ENCODE measurements at places on chromosomes 12 and 14.

DNA sequence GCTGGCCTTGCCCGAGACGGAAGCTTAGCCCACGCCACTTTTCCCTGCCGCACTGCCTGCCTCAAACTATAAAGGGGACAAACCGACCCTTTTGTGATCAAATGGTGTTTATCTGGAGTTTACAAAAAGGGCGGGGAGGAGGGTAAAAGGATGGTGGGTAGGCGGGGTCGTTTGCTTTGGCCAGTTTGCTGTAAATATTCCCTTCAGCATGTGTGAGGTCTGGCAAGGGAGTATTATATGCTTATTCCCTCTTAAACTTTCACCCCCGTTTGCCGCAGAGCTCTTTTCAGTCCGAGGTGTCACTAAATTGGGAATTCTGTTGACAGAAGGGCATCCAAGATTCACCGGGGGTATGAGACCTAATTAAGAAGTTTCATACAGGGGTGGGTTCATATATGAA lies 3.8 kb upstream of the TBX3 start:
- no peak for DNase-seq

DNA sequence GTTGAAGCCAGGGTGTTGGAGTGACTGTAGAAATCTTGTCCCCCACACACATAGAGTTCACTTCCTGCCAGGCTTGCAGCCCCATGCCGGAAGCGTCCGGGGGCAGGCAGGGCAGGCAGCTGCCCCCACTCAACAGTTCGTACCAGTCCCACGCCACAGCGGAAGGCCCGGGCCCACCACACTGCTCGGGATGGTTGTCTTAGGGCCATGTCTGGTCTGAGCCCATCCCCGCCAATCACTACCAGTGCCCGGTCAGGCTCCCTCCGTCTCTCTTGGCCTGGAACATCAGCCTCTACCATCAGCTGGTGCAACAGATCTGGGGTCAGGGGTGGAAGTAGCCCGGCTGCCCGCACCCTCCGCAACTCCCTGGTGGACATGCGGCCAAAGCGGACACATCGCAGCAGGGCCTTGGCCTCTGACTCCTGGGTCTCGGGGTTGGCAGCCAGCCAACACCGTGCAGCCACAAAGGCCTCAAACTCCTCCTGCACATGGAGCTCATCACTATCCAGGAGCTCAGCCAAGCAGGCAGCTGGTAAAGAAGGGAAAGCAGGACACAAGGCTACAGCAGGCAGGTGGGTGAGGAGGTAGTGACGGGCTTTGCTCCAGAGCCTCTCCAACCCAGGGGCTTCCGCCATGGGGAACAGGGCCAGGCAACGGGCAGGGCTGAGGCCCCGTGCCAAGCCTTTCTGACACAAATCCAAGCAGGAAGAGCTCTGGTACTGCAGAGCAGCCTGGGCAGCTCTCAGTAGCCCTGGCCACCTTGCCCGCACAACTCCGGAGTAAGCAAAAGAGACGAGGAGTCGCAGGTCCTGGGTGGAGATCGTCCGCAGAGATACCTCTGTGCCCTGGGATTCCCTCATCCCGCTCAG lies 5.9 kb downstream of the KLHL33 start:
- no peak for DNase-seq

- DNase-seq = no peak
Measured at GRCh38 chr12:117000316-117000715, 89.6 kb downstream of the FBXW8 start.

DNA sequence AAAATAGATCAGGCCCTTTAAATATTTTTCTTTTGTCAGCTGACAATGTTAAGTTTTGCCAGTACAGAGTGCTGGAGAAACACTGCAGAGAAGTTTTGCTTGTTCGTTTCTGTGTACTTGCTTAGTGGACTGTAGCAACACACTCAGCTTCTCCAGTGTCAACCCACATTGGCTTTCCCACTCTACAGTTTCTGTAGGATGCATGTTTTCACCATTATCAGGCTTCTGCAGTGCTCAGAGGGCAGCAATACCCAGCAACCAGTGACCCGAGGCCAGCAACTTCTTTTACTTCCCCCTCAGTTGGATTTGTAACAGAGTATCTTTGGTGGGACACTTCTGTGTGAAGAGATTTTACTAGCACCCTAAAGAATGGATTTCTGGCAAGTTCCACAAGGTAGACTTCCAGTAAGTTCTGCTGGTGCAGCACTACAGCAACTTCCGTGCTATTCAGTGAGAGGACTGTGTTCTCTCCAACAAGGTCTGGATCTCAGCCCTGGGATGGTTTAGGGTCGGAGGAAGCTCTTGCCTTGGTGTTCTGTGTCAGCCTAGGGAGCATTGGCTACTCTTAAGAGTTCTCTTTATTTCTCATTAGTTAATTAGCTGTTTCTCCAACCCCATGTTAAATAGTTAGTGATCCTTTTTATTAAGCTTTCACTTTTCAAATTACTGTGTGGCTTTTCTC lies 70.4 kb downstream of the FUT8 start:
- DNase-seq = no peak

DNA sequence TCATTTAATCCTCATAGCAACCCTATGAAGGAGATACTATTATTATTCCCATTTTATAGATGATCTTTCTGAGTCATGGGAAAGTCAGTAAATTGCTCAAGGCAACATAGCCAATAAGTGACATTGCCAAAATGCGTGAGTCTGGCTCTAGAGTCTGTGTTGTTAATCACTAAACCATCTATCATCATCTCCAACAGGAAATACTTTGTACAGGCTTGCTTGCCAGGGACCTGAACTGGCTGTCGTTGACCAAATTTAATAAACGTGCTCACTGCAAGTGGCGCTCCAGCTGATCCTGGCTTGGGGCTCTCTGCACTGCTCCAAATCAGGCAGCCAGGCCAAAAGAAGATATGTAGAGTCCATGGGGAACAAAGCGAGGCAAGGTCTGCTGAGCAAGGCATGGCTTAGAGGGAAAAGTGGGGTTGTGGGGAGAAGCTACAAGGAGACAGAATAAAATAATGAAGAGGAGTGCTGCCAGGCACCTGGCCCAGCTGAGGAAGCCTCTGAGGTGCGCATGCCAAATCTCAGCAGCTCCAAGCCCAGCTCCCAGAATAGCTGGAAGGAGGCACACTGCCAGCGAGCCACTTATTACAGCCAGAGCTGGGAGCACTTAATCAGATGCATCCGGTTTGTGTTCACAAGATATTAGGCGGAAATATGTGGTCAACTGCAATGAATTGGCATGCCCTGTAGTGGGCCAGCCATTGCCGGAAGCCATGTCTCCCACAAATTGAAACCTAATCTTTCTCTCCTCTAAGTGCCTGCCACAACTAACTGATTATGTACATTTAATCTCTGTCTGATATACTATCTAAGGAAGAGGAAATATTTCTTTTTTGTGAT lies 43.3 kb upstream of the PTPRO start:
- DNase-seq = peak; percentile 81

DNA sequence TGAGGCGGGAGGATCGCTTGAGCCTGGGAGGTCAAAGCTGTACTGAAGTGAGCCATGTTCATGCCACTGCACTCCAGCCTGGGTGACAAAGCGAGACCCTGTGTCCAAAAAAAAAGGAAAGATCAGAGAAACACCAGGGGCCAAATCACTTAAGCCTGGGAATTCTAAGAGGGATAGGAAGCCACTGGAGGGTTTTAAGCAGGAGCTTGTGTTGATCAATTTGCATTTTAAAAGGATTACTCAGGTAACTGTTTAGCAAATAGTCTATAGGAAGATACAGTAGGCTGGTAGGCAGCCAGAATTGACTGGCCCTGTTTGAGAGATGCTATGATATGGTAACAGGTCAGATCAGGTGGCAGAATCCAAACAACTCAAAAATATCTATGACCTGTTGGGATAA lies 162.7 kb downstream of the SPTSSA start:
- no peak for DNase-seq

GRCh38 chr14:49908433-49908782 lies 15.5 kb downstream of the ARF6 start:
- DNase-seq = no peak

GRCh38 chr14:68633131-68633991 lies 159.5 kb downstream of the ZFP36L1 start:
- peak; percentile 88 for DNase-seq

DNA sequence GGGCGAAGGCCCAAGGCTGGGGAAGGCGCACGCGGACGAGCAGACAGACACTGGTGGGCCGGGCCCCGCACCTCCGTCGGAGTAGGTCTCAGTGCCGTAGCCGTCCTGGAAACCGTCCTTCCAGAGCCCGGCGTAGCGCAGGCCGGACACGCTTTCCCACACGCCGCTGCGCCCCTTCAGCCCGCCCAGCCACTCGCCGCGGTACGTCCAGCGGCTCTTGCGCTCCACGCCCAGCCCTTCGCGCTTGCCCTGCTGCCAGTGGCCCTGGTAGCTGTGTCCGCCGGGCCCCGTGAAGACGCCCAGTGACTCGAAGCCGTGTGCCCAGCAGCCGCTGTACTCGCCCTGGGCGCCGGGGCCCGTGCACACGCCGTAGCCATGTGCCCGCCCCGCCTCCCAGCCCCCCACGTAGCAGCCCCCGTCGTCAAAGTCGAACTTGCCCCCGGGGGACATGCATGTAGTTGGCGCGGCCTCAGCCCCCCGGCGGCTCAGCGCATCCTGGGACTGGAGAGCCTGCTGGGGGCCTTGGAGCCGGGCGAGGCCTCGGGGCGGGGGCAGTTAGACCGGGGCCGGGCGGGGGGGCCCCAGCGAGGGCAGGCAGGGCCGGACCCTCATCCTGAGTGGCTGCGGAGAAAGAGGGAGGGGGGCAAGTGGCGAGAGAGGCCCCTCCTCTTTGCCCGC lies 1.4 kb downstream of the JPH4 start:
- DNase-seq = no peak

- peak; percentile 14 for DNase-seq
Measured at GRCh38 chr12:7114851-7115250, 5.8 kb upstream of the C1RL start.

DNA sequence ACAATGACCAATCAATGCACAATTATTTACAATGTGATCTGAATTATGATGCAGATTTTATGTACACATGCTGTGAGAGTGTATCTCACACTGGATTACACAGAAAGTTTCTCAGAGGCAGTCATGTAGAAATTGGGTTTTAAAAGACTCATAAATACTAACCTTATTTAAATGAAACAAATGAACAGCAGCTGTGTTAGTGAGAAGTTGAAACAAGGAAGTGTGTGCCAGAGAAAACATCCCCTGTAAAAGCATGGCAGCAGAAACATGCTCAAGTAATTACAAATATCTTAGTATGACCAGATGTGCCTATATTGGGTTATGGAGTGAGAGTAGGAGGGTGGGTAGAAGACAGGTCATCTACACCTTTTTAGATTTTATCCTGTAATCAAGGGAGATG lies 723.7 kb downstream of the C12orf50 start:
- no peak for DNase-seq

GRCh38 chr12:11746940-11747716 lies 97.7 kb downstream of the ETV6 start:
- DNase-seq = no peak

DNA sequence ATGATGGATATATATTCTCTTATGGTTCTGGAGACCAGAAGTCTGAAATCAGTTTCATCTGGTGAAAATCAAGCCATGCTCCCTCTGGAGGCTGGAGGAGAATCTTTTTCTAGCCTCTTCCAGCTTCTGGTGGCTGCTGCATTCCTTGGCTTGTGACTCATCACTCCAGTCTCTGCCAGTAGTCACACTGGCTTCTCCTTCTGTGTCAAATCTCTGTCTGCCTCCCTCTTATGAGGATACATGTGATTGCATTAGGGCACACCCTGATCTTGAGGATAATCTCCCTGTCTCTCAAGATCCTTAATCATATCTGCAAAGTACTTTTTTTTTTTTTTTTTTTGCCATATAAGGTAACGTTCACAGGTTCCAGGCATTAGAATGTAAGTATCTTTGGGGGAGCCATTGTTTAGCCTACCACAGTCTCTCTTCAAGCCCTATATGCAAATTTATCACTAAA lies 17.7 kb downstream of the DNAL1 start:
- no peak for DNase-seq

DNA sequence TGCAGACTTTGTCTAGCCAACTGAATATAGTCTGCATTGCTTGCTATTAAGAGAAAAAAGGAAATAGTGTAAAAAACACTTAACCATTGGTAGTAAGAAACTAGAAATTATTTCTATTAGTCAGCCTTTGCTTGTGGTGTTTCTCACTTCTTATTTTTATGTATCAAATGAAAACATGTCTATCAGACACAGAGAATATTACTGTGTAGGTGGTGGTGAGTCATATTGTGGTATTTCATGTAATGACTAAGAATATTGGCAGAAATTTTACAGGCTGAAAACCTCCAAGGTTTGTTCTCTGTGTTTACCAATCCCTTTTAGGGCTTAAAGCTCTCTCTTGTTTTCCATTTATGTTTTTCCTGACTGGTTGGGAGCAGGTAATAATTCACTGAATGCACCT lies 87.2 kb downstream of the DAAM1 start:
- DNase-seq = no peak

- no peak for DNase-seq
Measured at GRCh38 chr14:97442363-97442762, 645.2 kb downstream of the VRK1 start.

Data from femur (tissue), 1 donor.